ENCODE measurements at places on chromosomes 11 and 22. TPM values are rescaled to one million over a fixed set of nuclear protein-coding genes. Genes with fewer than 3 reads are reported as not detected.

- DNase-seq: no peak
Observed at GRCh38 chr11:17831883-17832282, 97.3 kb downstream of the KCNC1 start.

- no peak for DNase-seq
Observed at GRCh38 chr11:8149726-8150125, 19.1 kb downstream of the RIC3 start.

DNA sequence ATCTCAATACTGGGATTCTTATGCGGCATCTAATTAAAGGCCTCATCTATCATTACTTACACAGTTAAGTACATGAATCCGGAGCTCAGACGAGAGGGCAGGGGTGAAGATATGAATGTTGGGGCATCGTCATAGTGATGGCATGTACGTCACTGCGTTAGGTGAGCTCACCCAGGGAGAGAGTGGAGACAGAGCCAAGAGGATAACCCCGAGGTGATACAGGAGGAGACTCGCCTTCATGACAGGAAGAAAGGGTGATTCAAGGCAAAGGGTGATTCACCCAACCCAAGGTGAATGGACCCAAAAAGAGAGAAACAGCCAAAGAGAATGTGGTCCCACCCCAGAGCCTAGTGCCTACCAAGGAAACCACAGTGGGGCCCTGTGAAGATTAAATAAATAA is 132.9 kb upstream of the BLID start:
- no peak for DNase-seq

DNA sequence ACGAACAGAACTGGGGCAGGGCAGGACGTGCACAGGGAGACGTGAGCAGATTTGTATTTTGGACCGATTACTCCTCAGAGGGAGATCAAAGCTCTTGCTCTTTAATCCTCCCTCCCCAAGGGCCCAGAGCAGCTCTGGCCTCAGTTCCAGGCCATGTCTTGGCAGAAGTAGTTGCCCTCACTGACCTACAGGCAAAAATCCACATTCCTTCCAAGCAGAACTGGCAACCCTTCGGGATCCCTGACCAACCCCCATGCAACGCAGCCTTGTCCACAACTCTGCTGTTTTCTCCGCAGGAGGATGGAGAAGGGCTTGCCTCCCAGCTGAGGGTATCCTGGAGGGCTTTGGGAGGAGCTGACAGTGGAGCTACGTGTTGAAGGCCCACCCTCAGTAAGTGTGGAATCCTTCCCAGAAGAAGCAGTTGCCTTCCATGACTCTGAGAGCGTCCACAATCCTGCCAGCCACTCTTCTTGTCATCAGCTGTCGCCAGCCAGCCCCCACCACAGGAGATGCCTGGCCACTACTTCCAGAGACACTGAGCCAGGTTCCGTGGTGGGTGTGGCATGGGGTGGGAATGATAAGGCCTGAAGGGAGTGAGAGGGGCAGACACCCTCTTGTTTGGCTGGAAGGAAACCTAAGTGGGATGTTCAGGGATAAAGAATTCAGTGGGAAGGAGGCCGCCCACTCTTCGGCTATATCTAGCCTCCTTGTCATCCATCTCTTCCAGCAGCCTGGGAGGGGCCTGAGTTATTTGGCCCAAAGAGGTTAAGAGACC is 68.1 kb downstream of the PDE2A start:
- no peak for DNase-seq

- no peak for DNase-seq
Observed at GRCh38 chr11:69243496-69244200, 50.3 kb upstream of the MYEOV start.

DNA sequence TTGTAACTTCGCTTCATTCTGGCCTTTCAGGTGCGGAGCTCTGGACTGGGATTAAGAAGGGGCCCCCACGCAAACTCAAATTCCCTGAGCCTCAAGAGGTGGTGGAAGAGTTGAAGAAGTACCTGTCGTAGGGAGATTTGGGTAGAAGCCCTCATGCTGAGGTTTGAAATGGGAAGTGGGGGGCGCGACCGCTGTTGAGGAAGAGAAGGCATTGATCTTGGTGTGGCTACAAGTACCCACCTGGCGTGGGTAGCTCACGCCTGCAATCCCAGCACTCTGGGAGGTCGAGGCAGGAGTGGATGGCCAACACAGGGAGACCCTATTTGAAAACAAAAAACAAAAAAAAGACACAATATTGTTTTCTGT is 779 bp downstream of the SELENOH start:
- no peak for DNase-seq

DNA sequence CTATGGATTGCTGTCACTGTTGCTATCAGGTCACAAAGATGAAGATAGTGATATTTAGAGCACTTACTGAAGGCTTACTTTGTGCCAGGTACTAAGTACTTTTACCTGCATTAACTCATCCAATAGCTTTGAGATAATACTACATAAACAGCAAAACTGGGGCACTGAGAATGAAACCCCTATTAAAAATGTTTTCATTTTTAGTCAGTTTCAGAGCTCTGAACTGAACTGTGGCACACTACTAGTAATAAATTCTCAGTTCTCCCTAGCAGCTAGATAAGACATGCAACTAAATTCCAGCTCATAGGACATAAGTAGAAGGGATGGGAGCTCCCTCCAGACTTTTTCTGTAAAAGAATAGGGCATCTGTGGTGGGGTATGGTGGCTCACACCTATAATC is 24.0 kb downstream of the ARFGAP3 start:
- no peak for DNase-seq

GRCh38 chr11:81892770-81893635 is 840.7 kb downstream of the FAM181B start:
- no peak for DNase-seq

- no peak for DNase-seq
Observed at GRCh38 chr11:9601876-9602199, 28.4 kb downstream of the WEE1 start.

- no peak for DNase-seq
Observed at GRCh38 chr22:48357196-48357595, 1470.5 kb downstream of the BRD1 start.

DNA sequence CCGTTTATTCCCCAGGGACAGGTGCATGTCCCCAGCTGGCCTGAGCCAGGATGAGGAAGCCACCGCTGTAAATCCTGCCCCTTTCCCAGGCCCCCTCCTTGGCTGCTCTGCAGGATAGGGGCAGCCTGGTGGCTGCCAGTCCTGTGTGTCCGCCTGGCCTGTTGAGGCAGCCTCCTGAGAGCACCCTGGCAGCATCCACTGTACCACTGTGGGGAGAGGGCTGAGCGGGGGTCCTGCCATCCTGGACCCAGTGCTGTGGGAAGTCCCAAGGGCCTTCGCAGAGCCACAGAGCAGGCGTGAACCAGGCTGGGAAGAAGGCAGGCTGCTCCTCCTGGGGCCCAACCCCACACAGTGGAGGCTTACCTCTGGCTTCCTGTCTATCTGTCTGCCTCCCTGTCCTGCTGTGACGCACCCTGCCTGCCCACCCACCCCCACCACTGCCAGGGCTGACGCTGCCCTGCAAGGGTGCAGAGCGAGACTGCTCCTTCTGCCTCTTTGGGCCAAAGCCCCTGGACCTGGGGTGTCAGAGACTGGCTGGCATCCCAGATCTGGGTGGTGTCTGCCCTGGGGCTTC is 8.4 kb downstream of the KCTD17 start:
- DNase-seq: no peak

- DNase-seq: no peak
Observed at GRCh38 chr11:61138935-61139334, 22.3 kb downstream of the VPS37C start.

DNA sequence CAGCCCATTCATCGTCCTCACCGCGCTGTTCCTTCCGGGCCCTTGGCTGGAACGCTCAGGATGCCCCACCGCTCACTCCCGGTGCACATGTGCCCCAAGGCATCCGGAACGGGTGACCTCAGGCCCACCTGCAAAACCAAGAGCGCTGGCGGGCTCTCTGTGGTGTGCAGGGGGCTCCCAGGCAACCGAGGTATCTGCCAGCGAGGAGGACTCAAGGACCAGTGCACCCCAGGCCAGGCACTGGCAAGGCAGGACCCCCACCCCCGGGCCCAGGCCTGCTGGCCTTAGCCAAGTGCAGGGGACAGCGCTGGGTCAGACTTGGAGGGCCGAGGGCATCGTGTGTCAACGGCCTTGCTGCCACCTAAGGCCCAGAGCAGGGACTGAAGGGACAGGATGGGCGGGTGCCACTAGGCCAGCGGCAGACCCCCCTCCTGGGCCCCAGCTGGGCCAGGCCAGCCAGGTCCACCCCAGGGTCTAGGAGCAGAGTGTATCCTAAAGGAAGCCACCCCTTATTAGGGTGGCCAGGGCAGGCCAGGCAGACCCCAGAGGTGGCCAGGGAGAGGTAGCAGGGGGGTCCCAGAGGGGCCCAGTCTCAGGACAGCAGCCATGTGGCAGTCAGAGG is 8.5 kb downstream of the TNNT3 start:
- DNase-seq: no peak

- DNase-seq: no peak
Observed at GRCh38 chr11:27933992-27934829, 173.7 kb downstream of the KIF18A start.

- DNase-seq: no peak
Observed at GRCh38 chr11:133897331-133897650, 52.0 kb upstream of the SPATA19 start.

- no peak for DNase-seq
Observed at GRCh38 chr11:33333816-33334215, 76.6 kb downstream of the HIPK3 start.

GRCh38 chr11:30131535-30131934 is 99.3 kb upstream of the FSHB start:
- DNase-seq: no peak

DNA sequence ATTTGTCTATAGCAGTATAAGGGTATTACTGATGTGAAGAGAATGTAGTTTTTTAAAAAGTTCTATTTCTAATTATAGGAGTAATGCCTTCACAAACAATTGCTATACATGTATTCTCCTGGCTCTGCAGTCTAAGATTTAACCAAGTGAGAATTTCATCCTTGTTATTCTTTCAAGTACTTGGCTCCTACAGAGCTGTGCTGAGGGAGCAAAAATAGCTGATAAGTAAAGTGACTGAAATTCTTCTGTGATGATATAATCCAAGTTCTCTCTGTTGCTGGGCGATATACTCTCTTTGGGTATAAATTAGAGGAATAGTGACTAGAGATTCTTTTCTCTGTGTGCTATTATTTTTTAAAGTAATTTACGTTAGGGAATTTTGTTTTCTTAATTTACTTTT is 68.0 kb downstream of the PGR start:
- no peak for DNase-seq

DNA sequence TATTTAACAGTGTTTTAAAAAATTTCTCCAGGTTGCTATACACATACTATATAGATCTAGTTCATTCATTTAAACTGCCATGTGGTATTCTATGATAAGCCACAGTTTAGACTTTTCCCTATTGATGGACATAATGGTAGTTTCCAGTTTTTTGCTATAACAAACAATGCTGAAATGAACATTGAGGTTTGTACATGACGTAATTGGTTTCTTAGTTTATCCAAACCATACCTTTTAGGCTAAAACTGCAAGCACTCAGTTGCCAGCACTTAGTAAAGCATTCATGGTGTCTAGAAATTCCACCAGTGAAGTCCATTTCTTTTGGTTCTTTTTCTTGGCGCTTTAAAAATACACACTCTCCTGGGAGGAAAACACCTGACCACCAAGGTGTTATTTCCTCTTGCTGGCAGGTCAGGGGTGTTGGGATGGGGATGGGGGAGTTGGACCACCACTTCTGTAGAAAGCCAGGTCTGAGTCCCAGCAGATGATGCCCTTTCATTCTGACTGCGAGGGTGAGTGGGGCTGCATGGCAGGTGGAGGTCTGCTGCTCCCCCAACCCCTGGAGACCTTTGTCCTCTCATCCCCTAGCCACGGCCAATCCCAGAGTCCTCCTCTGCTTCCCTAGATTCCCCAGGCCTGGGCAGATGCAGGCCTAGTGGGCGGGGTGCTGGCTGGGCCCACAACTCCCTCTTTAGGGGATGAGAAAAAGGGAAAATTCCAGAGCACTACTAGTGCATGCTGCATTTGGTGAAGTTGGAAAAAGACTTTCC is 41.1 kb downstream of the C11orf91 start:
- DNase-seq: no peak

DNA sequence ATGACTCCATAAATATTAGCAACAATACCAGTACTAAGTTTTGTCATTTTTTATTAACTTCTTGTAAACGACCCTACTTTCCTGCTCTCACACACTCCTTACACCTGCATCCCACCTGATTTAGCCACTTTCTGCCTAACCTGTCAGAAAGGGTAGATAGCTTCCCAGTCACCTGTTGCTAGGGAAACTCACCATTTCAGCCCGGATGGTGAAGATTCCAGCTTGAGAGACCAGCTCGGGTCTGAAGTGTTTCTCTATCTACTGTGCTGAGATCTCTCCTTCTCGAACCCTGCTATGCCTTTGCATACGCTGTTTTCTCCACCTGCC is at the start of gene PARVG:
Gene PARVG, plus strand, starts transcription at position 220 of the 327 bp plus-strand sequence. CDS start 2,405 bp downstream, outside the sequence.
- no peak for DNase-seq

GRCh38 chr11:86869966-86870570 is 69.7 kb downstream of the PRSS23 start:
- DNase-seq: peak; percentile 49

GRCh38 chr11:13423372-13423771 is 39.6 kb downstream of the BTBD10 start:
- no peak for DNase-seq

GRCh38 chr11:85682330-85683305 is 3.4 kb downstream of the CCDC89 start:
- peak; percentile 81 for DNase-seq

DNA sequence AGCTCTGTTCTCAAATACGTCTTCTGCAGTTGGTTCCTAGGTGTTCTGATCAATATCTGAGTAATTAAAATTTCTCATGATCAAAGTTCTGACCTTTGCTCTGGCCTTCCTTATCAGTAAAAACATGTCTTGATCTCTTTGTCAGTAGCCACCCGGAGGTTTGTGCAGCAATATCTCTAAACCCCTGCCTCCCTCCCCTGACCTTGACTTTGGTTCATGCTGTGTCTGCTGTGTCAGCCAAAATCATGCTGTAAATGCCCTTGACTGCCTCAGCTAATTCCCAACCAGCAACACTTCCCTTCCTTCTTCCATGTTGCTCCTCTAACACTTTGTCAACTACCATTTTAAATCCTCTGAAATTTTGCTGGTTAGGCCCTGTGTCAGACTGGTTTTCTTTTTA is 424.7 kb downstream of the FAM181B start:
- DNase-seq: no peak

DNA sequence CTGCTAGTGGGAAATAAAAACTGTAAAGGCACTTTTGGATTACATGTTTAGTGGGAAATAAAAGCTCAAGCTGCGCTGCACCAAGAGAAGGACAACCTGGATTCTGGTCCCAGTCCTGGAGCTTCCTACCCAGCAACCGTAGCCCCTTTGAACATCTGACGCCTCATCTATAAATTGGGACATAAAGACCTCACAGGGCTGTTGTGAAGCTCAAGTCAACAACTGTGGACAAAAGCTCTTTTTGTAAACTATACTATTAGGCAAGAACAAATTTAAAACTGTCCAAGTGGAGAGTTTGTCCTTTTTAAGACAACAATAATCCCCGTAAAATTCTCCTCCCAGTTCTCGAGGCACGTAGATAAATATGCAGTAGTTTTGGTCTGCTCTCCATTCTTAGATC is 17.6 kb upstream of the PCF11 start:
- no peak for DNase-seq

GRCh38 chr11:120828847-120829246 is 195.1 kb upstream of the TBCEL start:
- no peak for DNase-seq

The DBX1 gene
- total RNA-seq: not detected

The OR51A4 gene
- total RNA-seq: not detected

The THRSP gene
- 0.25 TPM for total RNA-seq

The SMIM35 gene
- total RNA-seq: not detected

The PTGDR2 gene
- 2.3 TPM for total RNA-seq

The RASGRP2 gene
- total RNA-seq: 21.1 TPM

The SLC7A4 gene
- total RNA-seq: 0.25 TPM

The TSGA10IP gene
- total RNA-seq: not detected

The GGT5 gene
- total RNA-seq: 21.1 TPM

The CRACR2B gene
- total RNA-seq: 23.2 TPM

The UPK3A gene
- not detected for total RNA-seq
